ENCODE measurements at places on chromosomes 2 and 18. TPM values are rescaled to one million over a fixed set of nuclear protein-coding genes. Genes with fewer than 3 reads are reported as not detected.

The TANK gene
- total RNA-seq = 24.5 TPM

The ANKRD30BL gene
- total RNA-seq = 0.39 TPM

The SLC20A1 gene
- 60.1 TPM for total RNA-seq

The CXCR4 gene
- 1.3 TPM for total RNA-seq

The G6PC2 gene
- not detected for total RNA-seq

DNA sequence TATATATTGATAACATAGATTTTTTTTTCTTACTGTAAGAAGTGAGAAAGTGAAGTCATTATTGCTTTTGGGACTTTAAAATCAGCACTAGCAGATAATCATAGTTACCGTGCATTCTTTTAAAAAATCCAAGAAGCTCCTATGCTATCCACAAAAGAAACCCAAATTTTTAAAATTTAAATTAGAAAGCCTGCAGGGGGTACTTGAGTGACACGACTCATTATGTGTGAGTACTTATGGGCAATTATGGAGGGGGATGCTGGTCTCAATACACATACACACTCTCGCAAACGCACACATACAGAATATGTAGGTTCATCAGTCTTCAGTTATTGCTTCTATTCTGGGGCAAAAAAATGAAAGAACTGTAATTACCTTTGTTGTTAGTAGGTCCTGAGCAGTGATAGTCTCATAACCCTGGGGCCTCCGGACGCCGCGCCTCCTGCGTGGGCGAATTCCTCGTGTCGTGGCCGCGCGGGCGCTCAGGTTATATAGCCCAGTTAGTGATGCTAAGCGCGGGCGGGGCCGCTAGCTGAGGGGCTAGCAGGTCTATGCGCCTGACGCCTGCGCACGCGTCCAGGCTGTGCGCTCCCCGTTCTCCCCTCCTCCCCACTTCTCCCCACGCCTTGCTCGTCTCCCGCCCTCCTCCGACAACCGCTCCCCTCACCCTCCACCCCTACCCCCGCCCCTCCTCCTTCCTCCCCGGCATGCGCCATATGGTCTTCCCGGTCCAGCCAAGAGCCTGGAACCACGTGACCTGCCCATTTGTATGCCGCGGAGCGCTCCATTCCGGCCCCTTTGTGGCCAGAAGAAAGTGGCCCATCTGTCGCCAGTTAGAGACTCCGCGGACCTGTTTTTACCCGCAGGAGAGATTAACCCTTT, at the start of gene NEUROD1:
NEUROD1 (minus strand) TSS at position 463 of the 882 bp plus-strand sequence. CDS start 1,657 bp downstream, outside the sequence.
- H3K27me3 ChIP-seq = peaks cover 96% of the 10 kb centered on the region
- H3K4me3 ChIP-seq = peak within 1 kb of the TSS; percentile 77
- H3K27ac ChIP-seq = no peak within 1 kb of the TSS
- H3K4me1 ChIP-seq = peaks cover 63% of the 10 kb centered on the region

DNA sequence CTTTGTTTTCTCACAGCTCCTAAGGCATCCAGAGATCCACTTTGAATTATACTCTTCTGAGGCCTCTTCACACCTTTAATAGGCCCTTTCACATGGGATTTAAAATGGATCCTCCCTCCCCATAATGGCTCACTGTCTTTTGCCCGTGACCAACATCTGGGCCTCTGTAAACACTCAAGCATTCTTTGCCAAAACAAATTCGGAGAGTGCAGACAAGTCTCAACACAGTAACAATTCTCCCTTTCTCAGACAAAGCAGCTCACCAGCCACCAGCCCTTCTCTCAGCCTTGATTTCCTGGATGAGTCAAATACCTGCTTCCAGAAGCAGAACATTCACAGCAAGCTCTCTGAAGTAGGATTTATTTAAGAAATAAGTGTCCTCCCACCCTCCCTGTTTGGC, 14.0 kb upstream of the IMP4 start:
- peaks cover 30% of the 10 kb centered on the region for H3K27me3 ChIP-seq
- H3K36me3 ChIP-seq = no peaks in the 10 kb centered on the region

GRCh38 chr18:48477348-48477747, 61.5 kb upstream of the CTIF start:
- no peaks in the 10 kb centered on the region for H3K36me3 ChIP-seq
- no peak for DNase-seq
- peaks cover 2% of the 10 kb centered on the region for H3K27me3 ChIP-seq
- no peak overlapping the region for H3K27ac ChIP-seq
- no peak overlapping the region for H3K4me3 ChIP-seq
- no peaks in the 10 kb centered on the region for H3K4me1 ChIP-seq
